Mammary epithelial cell (primary cell): ENCODE measurements at places on chromosomes 6 and 20. TPM values are rescaled to one million over a fixed set of nuclear protein-coding genes. Genes with fewer than 3 reads are reported as not detected.
A peak's percentile ranks its signal among the peaks of the same experiment; 100 is the strongest.

The EPB41L2 gene
- 16.6 TPM for polyA plus RNA-seq

DNA sequence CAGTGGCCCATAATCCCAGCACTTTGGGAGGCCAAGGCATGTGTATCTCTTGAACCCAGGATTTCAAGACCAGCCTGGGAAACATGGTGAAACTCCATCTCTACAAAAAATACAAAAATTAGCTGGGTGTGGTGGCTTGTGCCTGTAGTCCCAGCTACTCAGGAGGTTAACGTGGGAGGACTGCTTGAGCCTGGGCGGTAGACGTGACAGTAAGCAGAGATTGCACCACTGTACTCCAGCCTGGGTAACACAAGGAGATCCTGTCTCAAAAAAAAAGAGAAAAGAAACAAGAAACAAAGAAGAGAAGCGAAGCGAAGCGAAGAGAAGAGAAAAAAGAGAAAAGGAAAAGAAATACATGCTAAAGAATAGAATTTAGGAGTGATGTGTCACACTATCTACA is 69.2 kb downstream of the NUDT3 start:
- DNase-seq, result no peak

DNA sequence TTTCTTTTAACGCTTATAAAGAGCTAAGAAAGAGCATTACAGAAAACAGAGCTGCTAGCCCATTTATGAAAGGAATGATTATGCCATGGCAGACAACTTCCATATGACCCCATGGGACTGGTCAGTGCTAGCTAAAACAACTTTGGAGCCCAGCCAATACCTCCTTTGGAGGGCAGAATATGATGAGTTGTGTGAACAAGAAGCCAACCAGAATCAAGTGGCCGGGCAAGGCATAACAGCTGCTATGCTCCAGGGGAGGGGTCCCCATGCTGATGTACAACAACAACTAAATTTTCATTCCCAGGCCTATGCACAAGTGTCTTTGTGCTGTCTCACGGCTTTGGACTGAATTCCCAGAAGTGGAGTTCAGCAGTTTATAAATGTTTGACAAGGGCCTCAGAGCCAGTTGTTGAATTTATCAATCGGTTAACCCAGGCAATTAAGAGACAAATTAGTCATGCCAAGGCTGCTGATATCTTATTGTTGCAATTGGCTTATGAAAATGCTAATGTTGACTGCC is 65.0 kb upstream of the ASCC3 start:
- no peak for DNase-seq

The TMC2 gene
- not detected for polyA plus RNA-seq

The OPN5 gene
- polyA plus RNA-seq, result not detected

The SLC22A16 gene
- polyA plus RNA-seq, result not detected

GRCh38 chr6:53297004-53297403 is 51.7 kb downstream of the ELOVL5 start:
- DNase-seq, result no peak

- DNase-seq, result no peak
Measured at GRCh38 chr6:112007805-112008204, 46.1 kb upstream of the CCN6 start.

DNA sequence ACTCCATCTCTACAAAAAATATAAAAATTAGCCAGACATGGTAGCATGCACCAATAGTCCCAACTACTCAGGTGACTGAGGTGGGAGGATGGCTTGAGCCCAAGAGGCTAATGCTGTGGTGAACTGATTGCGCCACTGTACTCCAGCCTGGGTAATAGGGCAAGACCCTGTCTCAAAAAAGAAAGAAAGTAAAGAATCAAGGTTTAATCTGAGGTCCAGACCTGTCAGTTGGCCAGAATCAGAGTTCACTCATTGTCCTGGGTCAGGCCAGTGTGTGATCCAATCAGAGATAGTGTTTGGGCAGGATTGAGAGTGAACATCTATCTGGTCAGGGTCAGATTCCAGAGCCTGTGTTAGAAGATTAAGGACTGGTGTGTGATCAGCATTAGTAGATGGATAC is 15.5 kb downstream of the TMEM63B start:
- DNase-seq, result no peak

DNA sequence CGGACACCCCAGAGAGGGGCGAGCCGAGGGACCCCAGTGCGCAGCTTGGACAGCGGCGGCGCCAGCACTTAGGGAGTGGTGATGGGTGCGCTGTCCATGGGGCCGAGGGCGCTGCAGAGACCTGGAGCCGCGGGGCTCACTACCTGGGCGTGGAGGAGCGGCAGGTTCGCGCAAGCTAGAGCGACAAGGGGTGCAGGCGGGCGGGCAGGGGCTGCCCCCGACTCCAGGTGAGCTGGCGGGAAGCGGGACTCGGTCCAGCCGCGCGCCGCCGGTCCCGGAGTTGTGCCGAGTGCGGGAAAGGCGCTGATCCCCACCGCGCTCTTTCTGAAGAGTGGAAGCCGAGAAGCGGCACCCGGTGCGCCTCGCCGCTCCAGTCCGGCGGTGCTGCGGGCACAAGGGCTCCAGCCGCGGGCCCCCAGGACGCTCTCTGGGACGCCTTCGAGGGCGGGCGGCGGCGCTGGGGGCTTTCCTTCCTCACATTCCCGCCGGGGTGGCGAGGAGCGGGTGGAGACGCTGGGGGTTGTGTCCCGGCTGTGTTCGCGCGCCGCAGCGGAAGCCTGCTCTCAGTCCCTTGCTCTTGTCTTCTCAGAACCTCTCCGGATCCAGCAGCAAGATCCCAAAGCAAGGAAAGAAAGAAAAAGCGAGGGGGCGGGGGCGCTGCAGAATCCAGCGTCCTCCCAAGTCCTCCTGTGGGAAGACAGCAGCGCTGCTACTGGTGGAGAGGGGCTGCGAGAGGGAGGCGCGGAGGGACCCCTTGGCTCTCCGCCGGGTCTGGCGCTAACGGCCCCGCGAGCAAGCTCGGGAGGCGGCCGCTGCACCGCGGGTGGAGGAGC is at the start of gene B3GAT2:
TSS of gene B3GAT2 (minus strand) at position 610 of the 833 bp plus-strand sequence. CDS start 631 bp downstream, outside the sequence.
- peak; percentile 20 for DNase-seq

The BTN1A1 gene
- not detected for polyA plus RNA-seq

The LINC00237 gene
- polyA plus RNA-seq, result not detected

The TAF11 gene
- 16.4 TPM for polyA plus RNA-seq

DNA sequence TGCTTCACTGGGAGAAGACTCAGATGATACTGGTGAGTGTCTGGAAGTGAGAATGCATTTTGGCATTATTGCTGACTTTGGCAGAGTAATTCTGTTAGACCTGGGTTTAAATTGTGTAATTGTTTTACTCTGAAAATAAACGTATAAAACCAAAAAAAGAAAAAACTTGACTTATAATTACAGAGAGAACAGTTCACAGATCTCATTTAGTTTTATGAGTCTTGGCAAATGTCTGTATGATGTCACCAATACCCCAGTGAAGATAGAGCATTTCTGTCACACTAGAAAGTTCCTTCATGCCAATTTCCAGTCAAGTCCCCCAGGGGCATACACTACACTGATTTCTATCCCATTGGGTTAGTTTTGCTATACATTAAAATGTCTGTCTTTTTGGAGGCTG is 67.3 kb downstream of the SMAP1 start:
- no peak for DNase-seq

DNA sequence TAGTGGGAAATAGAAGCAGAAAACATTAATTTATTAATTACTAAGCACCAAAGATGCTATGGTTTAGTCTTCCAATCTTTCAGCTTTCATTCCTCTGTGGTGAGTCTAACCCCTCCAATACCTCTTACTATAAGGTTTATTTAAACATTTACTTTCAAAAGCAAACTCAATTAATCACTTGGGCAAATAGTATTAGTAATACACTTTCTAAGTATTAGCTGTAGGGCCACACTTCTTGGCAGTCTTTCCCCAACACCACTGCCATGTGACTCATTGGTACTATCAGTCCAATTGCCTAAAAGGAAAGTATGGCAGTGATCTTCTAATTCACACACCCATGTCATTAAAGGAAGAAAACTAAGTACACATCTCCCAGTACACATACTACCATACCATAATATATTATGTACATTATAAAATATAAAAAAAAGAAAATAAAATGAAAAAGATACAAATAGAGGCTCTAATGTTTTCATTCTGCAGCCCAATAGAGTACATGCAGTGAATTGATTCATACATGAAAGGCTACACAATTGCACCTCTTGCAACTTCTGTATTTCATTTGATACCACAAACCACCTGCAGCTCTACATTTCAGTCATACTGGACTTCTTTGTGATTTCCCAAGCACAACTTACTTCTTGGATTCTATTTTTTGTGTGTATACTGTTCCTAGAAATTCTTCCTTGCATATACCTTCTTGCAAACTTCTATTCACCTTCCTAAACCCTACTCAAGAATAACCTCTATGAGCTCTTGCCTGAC is 218.6 kb downstream of the PKHD1 start:
- DNase-seq, result no peak

DNA sequence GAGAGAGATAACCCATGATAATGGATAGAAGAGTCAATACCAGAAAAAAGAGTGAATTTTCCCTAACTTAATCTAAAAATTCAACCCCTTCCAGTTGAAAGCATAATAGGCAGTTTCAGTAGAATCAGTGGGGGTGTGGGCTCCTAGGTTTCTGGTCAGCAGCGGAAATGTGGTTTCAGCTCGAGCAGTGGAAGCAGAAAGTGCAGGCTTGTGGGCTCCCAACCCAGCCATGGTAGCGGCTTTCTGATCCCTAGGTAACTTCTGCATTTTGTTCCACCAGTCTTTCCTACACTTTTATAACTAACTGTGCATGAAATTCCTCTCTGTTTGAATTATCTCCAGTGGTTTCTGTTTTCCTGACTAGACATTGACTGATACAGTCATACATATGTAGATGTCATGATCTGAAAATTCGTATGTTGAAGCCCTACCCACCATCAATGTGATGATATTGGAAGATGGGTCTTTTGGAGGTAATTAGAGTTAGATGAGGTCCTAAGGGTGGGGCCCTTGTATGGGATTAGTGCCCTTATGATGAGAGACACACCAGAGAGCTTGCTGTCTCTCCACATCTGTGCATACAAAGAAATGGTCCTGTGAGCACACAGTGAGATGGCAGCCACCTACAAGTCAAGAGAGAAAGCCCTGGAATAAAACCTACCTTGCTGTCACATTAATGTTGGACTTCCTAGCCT is 6.5 kb upstream of the DDO start:
- DNase-seq, result no peak

DNA sequence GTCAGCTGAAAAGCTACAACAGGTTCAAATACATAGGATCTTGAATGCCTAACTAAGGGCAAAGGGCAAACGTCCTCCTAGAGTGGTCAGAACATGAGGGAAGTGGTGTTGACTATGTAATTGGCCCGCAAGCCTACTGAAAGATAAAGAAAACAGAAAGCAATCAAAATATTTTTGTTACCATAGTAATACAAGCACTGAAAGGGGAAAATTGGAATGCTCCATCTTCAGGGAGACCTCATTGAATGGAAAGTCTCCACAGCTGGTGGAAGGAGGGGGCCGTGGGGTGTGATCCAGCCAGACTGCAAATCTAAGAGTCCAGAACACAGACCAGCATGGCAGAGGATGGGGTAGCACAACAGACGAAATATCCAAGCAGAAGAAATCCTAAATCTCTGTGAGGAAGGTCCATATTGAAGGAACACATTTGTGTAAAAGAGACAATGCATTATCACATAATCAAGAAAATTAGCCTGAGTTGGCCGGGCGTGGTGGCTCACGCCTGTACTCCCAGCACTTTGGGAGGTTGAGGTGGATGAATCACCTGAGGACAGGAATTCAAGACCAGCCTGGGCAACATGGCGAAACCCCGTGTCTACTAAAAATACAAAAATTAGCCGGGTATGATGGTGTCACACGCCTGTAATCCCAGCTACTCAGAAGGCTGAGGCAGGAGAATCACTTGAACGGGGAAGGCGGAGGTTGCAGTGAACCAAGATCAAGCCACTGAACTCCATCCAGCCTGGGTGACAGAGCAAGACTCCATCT is 39.5 kb downstream of the MTFR2 start:
- no peak for DNase-seq

The MOXD1 gene
- polyA plus RNA-seq, result 2.8 TPM

- DNase-seq, result no peak
Measured at GRCh38 chr6:48144021-48144420, 33.0 kb upstream of the PTCHD4 start.

The SLC35B2 gene
- polyA plus RNA-seq, result 134 TPM

The HLA-DOB gene
- 13.3 TPM for polyA plus RNA-seq

DNA sequence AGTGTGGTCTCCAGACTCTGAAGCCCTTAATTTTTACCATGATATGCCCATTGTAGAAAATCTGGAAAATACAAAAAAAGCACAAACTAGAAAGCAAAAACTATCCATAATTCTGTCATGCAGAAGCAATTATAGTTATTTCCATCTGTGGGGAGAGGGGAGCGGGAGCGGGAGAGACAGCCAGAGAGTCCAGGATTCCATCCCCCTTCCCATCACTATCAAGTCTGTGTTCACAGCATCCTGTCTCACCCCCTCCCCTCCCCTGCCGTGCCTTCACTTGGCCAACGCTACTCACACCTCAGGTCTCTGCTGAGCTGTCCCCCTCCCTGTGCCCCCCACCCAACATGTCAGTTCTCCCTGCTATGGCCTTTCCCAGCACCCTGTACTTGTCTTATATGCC is 14.5 kb downstream of the RIMS4 start:
- DNase-seq, result no peak

- peak; percentile 15 for DNase-seq
Measured at GRCh38 chr6:136969930-136970329, 47.8 kb downstream of the SLC35D3 start.

GRCh38 chr6:110447761-110448160 is 28.7 kb downstream of the SLC22A16 start:
- peak; percentile 72 for DNase-seq

- DNase-seq, result no peak
Measured at GRCh38 chr20:5001174-5002076, at the start of gene SLC23A2. Gene SLC23A2, minus strand, starts transcription at chr20:5001510. Its CDS starts 68,948 bp downstream, at chr20:4932562.

DNA sequence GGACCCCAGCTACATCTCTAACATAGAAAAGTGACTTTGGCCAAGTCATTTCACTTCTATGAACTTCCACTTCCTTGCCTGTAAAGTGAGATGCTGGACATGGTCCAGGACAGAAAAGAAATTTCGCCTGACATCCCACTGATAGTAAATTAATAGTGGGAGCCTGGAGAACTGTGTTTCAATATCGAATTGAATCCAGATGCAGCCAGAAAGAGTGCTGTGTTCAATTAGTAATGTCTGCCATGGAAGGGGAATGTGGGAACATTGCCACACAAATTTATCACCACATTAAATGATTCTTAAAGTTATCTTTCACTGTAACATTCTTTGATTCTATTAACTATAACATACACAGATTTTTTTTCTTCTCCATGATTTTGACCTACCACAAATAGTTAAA is 255.0 kb downstream of the HACE1 start:
- DNase-seq, result no peak

The CCN5 gene
- not detected for polyA plus RNA-seq

DNA sequence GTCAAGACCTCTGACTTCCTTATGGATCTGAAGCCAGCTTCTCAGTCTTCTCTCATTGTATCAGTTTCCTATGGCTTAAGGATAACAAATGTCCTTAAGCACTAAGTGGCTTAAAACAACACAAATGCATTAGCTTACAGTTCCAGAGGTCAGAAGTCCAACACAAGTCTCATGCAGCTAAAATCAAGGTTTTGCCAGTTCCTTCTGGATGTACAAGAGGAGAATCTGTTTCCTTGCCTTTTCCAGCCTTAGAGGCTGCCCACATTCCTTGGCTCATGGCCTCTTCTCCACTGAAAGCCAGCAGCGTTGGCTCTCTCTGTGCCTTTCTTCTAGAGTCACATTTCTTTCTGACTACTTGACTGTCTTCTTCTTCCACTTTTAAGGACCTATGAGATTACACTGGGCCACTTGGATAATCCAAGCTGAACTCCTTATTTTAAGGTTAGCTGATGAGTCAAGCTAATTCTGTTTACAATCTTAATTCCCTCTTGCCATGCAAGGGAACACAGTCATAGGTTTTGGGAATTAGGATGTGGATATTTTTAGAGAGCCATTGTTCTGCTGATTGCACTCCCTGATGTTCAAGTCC is 179.0 kb downstream of the BCAS1 start:
- no peak for DNase-seq

The KIAA1755 gene
- 0.41 TPM for polyA plus RNA-seq

GRCh38 chr6:87212596-87212995 is 57.2 kb downstream of the ZNF292 start:
- DNase-seq, result no peak
